GM10248 (cell line): ENCODE measurements at places on chromosomes 2 and 18.
A peak's percentile ranks its signal among the peaks of the same experiment; 100 is the strongest.

- DNase-seq, result no peak
Measured at GRCh38 chr2:237315170-237315828, 98.7 kb downstream of the COL6A3 start.

- no peak for DNase-seq
Measured at GRCh38 chr2:239569401-239570090, 168.7 kb upstream of the HDAC4 start.

GRCh38 chr2:48120759-48121242, 214.5 kb upstream of the FBXO11 start:
- DNase-seq, result no peak

DNA sequence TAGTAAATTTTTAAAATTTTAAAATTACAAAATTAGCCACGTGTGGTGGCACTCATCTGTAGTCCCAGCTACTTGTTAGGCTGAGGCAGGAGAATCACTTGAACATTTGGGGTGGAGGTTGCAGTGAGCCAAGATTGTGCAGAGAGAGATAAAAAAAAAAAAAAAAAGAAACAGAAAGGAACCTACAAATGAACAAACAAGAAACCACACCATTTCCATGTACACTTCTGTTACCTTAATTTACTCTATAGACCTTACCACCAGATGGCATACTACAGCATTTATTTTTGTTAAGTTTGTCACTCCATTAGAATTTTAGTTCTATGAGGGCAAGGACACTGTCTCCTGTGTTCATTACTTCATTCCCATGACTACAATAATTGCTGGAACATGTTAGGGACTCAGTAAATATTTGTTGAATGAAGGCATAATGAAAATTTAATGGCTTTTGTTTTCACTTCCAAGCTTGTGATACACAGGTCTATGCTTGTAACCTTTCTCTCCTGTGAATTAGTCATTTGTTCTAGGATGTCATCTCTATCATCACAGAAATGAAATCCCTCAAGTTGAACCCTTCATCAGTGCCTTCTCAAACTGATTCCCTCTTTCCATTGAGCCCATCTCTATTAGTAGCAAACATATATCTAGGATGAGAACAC, 76.0 kb downstream of the ARHGAP15 start:
- DNase-seq, result peak; percentile 9
